ENCODE measurements at places on chromosomes 3 and 15.

DNA sequence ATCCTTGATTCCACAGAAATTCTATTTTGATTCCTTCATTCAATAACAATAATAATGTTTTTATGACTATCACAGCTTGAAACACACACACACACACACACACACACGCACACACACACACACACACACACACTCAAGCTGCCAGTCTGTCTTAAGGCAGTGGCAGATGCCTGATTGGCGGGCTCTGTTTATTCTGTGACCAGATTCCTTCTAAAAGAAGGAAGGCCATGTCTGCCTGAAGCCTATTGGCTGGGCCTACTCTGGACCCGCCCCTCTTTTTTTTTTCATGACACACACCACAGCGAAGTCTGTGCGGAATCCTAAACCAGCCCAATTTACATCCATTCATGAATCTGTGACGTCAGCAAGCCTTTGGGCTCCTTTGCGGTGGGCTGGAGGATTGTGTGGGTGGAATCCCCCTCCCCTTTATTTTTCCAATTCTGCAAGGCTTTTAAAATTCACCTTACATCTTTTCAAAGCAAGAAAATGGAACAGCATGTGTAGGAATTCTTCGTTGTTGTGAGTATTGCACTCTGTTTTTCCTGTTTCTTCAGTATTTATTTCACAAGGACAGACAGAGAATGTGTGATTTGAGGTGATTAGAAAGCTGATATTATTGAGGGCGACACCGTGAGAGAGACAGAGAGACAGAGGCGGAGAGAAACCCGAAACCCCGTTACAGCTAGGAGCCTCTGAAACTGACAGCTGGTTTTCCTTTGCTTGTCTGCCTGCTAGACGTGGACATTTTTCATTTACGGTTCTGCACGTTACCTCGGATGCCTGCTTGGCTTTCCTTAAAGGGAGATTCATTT is at the start of gene MAP3K13:
TSS of gene MAP3K13 (plus strand) at position 287 of the 812 bp plus-strand sequence. CDS start 65,446 bp downstream, outside the sequence.
- DNase-seq, result peak; percentile 88

- no peak for DNase-seq
Measured at GRCh38 chr15:49986326-49986725, 132.7 kb downstream of the ATP8B4 start.

DNA sequence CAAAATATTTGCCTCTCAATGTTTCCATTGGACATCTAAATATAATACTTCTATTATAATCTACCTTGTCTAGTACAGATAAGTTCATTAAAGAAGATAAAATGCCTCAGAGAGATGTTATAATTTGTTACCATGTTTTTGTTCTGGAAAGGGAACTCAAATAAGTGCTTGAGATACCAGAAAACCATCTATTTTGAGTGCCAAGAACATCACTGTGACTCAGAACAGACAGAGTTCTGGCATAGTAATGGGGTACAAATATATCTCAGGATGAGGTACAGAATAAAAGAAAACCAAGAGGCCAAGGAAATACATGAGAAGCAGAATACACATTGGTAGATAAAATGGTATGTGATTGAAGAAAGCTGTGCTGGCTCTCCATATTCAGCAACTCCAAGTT is 58.9 kb downstream of the IMPG2 start:
- peak; percentile 95 for DNase-seq

- DNase-seq, result no peak
Measured at GRCh38 chr15:35115155-35115725, 30.1 kb upstream of the NANOGP8 start.

DNA sequence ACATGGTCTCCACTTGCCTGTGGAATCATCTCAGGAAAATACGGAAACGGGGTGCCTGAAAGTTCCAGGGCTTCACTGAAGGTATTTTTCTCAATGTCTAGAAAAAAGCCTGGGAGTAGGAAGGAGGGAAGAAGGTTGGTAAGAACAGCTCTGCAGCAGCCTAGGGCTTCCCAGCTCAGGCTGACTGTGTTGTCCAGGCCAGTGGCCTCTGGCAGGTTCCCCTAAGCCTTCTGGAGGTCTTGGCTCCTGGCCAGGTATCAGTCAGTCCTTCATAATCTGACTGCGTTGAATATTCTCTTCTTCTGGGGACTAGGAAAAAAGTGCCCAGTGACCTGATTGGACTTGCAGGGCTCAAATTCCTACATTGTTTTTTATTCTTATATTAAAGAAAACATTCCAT is 38.6 kb downstream of the SSR3 start:
- peak; percentile 29 for DNase-seq

DNA sequence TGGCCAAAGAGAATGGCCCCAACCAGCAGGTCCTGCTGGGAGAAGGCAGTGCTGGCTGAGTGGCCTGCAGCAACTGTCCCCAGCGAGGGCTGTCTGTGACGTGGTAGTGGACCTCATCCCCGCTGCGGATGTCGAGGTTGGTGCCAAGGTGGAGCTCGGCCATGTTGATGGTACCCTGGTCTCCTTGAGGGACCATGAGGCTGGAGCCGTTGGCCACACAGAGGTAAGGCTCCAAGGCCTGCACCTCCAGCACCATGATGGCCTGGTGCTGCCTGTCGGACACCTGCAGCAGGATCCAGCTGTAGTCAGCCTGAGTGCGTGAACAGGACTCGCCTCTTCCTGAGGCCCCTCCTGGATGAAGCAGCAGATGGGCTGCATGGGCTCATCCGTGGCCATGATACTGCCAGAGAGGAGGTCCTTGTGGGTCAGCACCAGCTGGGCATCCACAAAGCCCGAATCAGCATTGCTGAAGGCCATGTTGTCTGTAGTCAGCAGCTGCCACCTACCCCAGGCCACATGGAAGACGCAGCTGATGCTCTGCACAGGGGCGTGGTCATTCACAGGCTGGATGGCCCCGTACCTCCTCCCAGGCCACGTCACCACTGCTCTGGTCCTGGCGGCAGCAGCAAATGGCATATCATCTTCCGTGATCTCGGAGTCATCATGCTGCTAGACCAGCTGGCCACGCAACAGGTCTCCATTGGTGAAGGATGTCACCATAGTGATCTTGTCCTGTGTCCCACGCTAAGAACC is 167.5 kb downstream of the GOLGA6L4 start:
- DNase-seq, result no peak

DNA sequence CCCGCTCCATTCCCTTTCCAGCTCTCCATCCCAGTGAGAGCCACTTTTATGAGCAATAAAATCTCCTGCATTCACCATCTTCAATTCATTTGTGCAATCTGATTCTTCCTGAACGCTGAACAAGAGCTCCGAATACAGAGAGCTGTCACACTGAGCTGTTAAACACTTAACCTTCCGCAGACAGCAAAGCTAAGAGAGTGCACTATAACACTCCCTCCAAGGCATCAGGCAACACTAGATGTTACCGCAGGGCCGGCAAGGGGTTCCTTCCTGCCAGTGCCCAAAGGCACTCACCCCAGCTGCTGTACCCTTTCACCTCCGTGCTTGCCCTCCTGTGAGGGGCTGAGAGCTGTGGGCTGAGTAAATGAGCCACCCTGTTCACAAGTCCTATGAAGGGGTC is 85.6 kb downstream of the BCHE start:
- no peak for DNase-seq

DNA sequence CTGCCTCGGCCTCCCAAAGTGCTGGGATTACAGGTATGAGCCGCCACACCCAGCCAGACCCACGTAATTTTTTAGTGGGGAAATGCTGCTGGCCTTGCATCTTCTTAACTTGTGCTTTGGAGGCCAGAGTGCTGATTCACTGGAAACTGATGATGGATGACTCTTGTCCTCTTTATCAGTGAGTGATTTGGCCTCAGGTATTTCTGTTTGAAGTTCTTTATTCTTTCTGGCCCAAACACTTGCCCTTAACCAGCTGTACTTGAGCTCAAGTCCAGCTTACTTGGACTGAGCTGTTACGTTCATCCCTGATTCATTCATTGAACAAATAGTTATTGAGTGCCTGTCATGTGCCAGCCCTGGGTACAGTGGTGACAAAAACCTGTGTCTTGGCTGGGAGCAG is 4.2 kb downstream of the PTPN23 start:
- DNase-seq, result peak; percentile 49

GRCh38 chr3:15903759-15904720 is 106.3 kb upstream of the ANKRD28 start:
- peak; percentile 19 for DNase-seq

Measured in fibroblast of the aortic adventitia (primary cell).